Immature natural killer cell (primary cell): ENCODE measurements at places on chromosomes 5 and 9.

- no peak overlapping the region for H3K27ac ChIP-seq
- no peaks in the 10 kb centered on the region for H3K4me1 ChIP-seq
- H3K27me3 ChIP-seq: no peaks in the 10 kb centered on the region
- DNase-seq: no peak
- H3K36me3 ChIP-seq: no peaks in the 10 kb centered on the region
- H3K4me3 ChIP-seq: no peak overlapping the region
Observed at GRCh38 chr5:143682246-143682905, 129.6 kb upstream of the HMHB1 start.

DNA sequence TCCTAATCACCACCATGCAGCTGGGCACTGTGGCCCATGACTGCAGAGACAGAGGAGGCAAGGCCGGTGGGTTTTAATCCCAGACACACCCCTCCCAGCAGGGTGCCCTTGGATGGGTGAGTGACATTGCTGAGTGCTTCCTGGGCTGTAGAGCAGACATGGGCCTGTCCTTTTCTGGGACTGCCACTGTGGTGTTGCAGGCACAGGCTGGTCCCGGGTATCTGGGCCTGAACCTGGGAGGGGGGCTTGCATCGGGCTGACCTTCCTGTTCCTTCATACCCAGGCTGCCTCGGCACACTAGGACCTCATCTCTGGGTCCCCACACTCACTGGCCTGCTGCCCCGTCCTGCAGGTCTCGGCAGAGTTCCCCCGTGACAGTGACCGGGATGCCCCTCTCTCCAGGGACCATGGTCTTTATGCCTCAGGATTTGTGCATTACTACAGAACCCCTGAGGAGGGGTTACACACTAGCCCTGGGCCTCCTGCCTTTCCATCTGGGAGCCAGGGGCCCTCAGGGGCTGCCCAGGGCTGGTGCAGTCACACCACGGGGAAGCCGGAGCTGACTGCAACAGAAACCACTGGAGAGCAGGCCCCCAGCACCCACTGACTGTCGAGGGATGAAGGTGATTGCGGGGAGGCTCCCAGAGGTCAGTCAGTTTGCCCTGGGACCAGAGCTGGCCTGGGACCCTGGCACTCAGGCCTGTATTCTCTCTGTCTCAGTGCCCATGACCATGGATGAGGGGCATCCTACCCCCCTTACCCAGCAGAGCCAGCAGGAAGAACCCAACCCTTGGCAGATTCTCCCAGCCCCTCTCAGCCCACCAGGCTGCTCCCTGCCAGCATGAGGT is 8.9 kb upstream of the SLC25A48 start:
- H3K27me3 ChIP-seq: peaks cover 7% of the 10 kb centered on the region
- H3K4me1 ChIP-seq: no peaks in the 10 kb centered on the region
- H3K27ac ChIP-seq: no peak overlapping the region
- no peaks in the 10 kb centered on the region for H3K36me3 ChIP-seq

DNA sequence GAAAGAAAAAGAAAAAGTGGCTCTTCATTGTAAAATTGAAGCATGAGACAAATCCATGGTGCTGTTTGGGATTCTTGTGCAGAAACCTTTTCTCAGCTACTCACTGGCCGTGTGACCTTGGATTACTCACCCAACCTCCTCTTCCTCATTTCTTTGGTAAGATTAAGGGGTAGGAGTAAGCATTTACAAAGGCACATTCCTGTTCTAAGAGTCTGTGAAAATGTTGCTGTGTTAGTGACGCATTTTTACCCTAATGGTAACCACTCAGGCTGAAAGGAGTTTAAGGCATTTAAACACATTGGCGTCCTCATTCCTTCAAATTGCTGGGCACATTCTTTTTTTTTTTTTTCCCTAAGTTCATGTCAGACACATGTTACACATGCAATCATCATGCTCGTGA is 4.3 kb downstream of the RAI14 start:
- DNase-seq: no peak
- no peak overlapping the region for H3K4me3 ChIP-seq
- H3K27me3 ChIP-seq: peaks cover 8% of the 10 kb centered on the region

DNA sequence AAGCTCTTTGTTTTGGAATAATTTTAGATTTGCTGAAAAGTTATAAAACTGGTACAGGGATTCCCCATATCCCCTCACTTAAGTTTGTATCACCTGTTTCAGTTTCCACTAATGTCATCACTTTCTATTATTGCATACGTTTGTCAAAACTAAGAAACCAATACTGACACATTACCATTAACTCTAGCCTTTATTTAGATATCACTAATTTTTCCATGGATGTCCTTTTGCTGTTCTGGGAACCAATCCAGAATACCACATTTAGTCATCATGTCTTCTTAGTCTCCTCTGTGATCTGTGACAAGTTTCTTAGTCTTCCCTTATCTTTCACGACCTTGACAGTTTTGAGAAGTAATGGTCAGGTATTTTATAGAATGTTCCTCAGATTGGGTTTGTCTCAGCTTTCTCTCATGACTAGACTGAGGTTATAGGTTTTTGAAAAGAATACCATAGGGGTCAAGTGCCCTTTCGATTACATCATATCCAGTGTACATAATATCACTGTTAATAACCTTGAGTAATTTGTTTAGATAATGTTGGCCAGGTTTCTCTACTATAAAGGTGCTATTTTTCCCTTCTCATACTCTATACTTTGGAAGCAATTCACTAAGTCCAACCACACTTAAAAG is 51.9 kb upstream of the NMUR2 start:
- H3K27me3 ChIP-seq: no peaks in the 10 kb centered on the region
- no peaks in the 10 kb centered on the region for H3K36me3 ChIP-seq
- H3K27ac ChIP-seq: no peak overlapping the region
- H3K4me1 ChIP-seq: no peaks in the 10 kb centered on the region

GRCh38 chr5:178941361-178941760 is 363 bp downstream of the ZNF454 start:
- H3K27ac ChIP-seq: no peak overlapping the region
- H3K4me3 ChIP-seq: no peak overlapping the region
- no peaks in the 10 kb centered on the region for H3K4me1 ChIP-seq
- peaks cover 19% of the 10 kb centered on the region for H3K27me3 ChIP-seq

DNA sequence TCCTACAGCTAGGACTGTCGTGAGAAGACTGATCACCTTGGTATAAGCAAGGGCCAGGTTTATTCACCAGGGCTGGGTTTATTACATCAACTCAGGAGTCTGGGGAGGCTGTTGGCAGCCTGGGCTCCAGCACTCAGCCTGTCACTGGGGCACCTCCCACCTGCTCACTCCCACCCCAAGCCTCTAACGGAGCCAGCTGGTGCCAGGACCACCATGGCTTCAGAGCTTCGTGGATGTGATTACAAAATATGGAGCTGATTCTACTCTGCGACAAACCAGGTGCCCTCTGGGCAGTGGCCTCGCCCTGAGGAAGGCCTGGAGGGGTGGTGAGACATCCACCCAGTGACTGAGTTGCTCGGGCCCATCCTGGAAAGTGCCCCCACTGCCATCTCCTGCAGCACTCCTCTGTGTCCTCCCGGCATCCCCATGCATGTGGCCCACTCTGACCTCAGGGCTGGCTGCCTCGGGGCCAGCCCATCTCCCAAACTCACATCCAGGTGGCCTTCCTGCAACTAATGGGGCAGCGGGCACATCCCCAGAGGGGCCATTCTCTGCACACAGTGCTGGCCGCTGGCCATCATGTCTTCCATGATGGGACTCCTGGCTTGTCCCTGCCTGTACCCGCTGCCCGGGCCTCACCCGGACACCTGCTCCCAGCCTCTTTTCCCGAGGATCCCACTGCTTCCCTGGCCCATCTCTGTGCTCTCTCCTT is 49.6 kb downstream of the SECISBP2 start:
- H3K4me3 ChIP-seq: no peak overlapping the region
- peaks cover 13% of the 10 kb centered on the region for H3K4me1 ChIP-seq
- peaks cover 16% of the 10 kb centered on the region for H3K27me3 ChIP-seq
- H3K27ac ChIP-seq: no peak overlapping the region

GRCh38 chr5:82597437-82597836 is 319.3 kb upstream of the RPS23 start:
- H3K4me3 ChIP-seq: no peak overlapping the region
- H3K4me1 ChIP-seq: no peaks in the 10 kb centered on the region
- H3K27ac ChIP-seq: no peak overlapping the region

DNA sequence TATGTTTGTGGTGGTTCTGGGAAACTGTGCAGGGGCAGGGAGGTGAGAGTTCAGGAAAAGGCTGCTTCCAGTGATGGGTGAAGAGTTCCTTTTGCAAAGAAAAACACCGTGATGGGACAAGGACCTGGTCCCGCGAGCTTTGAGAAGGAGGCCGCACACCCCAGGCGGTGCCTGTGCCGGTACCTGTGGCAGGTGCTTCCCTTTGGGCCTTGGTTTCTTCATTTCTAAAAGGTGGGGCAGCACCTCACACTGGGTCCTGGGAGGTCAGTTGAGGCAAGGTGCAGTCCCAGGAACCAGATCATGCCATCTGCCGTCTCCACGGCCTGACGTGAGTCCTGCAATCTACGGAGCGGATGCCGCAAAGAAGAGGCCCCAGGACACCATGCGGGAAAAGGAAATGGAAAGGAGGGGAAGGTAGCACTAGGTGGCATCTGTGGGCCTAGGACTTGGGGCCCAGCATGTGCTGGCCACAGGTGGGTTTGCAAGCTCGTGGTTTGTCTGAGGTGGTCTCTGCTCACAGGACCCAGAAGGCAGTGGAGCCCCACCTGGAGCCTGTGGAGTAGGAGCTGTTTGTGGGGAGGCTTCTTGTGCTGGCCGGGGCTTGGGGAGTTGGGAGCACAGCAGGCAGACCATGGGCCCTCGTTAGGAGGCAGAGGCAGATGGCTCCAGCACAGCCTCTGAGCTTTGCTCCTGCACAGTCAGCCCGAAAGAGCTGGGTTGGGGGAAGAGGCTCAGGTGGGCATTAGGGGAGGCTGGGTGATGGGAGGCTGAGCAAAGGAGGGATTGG is 131.6 kb downstream of the CACNA1B start:
- DNase-seq: no peak
- H3K4me1 ChIP-seq: no peaks in the 10 kb centered on the region
- H3K4me3 ChIP-seq: no peak overlapping the region
- H3K27ac ChIP-seq: no peak overlapping the region

DNA sequence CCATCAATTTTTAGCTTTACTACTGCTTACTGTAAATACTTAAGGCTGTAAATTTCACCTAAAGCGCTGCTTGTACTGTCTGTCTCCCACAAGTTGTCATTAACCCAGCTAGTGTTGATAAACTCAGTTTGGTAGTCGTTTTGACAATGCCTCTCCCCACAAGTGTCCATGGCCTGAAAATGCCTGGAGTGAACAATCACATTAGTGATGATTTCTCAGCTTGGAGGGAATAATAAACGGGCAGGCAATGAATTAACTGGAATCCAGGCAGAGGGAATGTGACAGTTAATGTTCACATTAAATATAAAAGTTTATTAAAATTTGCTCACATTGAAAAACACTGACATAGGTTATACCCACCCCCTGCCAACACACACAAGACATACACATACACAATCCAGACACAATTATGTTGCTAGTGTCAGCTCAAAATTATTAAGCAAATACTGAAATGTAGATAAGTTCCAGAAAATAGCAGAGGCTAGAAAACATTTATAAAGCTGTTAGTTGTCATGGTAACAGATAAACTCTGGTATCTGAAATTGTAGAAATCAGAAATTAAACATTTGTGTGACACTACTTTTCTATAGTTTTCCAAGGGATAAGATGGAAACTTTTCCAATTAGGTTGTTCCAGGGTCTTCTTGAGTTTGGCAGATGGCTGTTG is 341.9 kb downstream of the DIRAS2 start:
- no peaks in the 10 kb centered on the region for H3K36me3 ChIP-seq
- no peak overlapping the region for H3K4me3 ChIP-seq
- no peak overlapping the region for H3K27ac ChIP-seq

DNA sequence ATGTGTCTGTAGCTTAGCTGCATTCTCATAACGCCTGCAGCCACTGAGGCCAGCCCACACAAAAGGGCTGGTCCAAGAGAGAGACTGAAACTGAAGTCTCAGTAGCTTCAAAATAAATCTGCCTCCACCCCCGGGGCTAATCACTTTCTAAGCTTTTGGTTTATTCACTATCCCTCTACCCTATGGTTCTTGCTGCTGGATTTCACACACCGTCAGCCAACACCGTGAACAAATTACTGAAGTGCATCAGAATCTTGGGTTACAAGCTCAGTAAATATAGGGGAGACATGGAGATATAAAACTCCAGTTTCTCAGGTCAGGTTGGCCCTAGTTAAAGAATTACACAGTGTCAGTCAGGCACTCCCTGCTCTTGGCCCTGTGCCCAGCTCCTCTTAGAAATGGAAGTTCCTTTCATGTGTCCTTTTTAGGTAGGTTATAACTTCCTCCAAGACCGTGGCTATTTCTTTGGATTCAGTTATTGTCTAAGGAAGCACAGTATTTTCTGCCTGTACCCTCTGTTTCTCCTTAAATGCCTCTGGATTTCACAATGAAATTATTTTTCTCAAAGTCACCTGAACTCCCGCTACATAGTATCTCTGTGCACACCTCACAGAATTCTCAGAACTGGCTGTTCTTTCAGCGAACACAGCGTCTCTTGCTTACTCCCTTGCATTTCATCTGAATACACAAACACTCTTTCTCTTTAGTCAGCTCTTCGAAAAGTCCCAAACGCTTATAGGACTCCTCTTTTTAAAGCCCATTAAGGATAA is 112.5 kb downstream of the FAM174A start:
- no peaks in the 10 kb centered on the region for H3K36me3 ChIP-seq
- no peak overlapping the region for H3K27ac ChIP-seq
- peaks cover 5% of the 10 kb centered on the region for H3K27me3 ChIP-seq
- no peak overlapping the region for H3K4me3 ChIP-seq
- H3K4me1 ChIP-seq: no peaks in the 10 kb centered on the region

GRCh38 chr5:82519558-82519957 is 241.4 kb upstream of the RPS23 start:
- H3K27me3 ChIP-seq: no peaks in the 10 kb centered on the region
- no peaks in the 10 kb centered on the region for H3K4me1 ChIP-seq
- DNase-seq: no peak

GRCh38 chr9:69771775-69772418 is 12.1 kb upstream of the PTAR1 start:
- H3K4me3 ChIP-seq: no peak overlapping the region
- H3K27ac ChIP-seq: no peak overlapping the region
- no peak for DNase-seq
- H3K27me3 ChIP-seq: peaks cover 9% of the 10 kb centered on the region

GRCh38 chr5:155919126-155919525 is 407.8 kb upstream of the SGCD start:
- H3K36me3 ChIP-seq: no peaks in the 10 kb centered on the region
- H3K4me1 ChIP-seq: no peaks in the 10 kb centered on the region
- no peak overlapping the region for H3K4me3 ChIP-seq
- H3K27me3 ChIP-seq: peaks cover 3% of the 10 kb centered on the region
